ENCODE measurements at places on chromosomes 2 and 18. TPM values are rescaled to one million over a fixed set of nuclear protein-coding genes. Genes with fewer than 3 reads are reported as not detected.
A peak's percentile ranks its signal among the peaks of the same experiment; 100 is the strongest.

GRCh38 chr2:138395565-138396306, 105.8 kb upstream of the SPOPL start:
- no peak overlapping the region for H3K4me3 ChIP-seq
- H3K27me3 ChIP-seq, result no peaks in the 10 kb centered on the region
- no peaks in the 10 kb centered on the region for H3K36me3 ChIP-seq
- no peaks in the 10 kb centered on the region for H3K4me1 ChIP-seq
- no peak for DNase-seq
- H3K27ac ChIP-seq, result peak overlapping the region; percentile 41

GRCh38 chr18:24189007-24189528, 50.2 kb downstream of the CABYR start:
- DNase-seq, result no peak
- H3K27ac ChIP-seq, result no peak overlapping the region

The HADHB gene
- 73.4 TPM for total RNA-seq

DNA sequence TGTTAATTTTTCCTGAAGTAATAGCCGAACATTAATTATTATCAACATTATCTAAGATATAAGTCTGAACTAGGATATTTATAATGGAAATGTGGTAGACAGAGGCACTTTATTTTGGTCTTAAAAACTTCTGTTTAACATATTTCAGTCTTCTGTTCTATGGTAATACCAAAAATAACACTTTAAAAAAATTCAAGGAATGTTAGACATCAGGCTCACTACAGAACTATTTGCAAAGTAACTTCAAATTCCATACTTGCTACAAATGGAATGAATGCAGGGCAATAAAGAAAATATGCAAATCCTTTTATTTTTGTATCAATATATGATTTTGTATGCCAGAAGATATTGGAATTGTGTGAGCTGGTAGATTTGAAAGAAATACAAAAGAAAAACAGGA, 345.5 kb upstream of the DSEL start:
- DNase-seq, result no peak
- no peak overlapping the region for H3K27ac ChIP-seq
- H3K4me1 ChIP-seq, result no peaks in the 10 kb centered on the region
- no peak overlapping the region for H3K4me3 ChIP-seq
- H3K27me3 ChIP-seq, result no peaks in the 10 kb centered on the region

DNA sequence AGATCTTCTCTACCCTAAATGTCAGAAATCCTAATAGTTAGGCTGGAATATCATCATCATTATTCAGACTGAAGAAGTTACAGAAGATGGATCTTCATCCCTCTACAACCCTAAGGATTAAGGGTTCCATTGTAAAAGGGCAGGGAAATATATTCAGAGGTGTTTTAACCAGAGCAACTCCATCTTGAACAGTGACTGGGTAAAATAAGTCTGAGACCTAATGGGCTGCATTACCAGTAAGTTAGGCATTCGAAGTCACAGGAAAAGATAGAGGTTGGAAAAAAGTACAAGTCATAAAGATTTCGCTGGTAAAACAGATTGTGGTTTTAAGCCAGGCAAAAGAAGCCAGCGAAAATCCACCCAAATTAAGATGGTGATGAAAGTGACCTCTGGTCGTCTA, 968.7 kb downstream of the CNTNAP5 start:
- no peaks in the 10 kb centered on the region for H3K27me3 ChIP-seq
- H3K27ac ChIP-seq, result no peak overlapping the region
- no peaks in the 10 kb centered on the region for H3K4me1 ChIP-seq

DNA sequence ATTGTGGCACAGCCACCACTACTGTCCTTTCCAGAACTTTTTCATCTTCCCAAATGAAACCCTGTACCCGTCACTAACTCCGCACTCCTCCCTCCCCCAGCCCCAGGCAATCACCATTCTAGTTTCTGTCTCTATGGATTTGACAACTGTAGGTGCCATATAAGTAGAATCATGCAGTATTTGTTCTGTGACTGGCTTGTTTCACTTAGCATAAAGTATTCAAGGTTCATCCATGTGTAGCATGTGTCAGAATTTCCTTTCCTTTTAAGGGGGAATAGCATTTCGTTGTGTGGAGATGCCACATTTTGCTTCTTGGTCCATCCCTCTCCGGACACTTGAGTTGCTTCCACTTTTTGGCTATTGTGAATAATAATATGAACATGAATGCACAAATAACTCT, 842 bp upstream of the CKAP2L start:
- H3K27ac ChIP-seq, result peak overlapping the region; percentile 95
- H3K4me1 ChIP-seq, result peaks cover 25% of the 10 kb centered on the region
- peak; percentile 20 for DNase-seq
- peaks cover 20% of the 10 kb centered on the region for H3K36me3 ChIP-seq
- H3K27me3 ChIP-seq, result no peaks in the 10 kb centered on the region
- H3K4me3 ChIP-seq, result peak overlapping the region; percentile 96

GRCh38 chr2:240687045-240687740, 4.5 kb upstream of the AQP12A start:
- H3K4me1 ChIP-seq, result no peaks in the 10 kb centered on the region
- H3K27ac ChIP-seq, result no peak overlapping the region
- H3K36me3 ChIP-seq, result no peaks in the 10 kb centered on the region
- no peaks in the 10 kb centered on the region for H3K27me3 ChIP-seq

- no peak overlapping the region for H3K4me3 ChIP-seq
- H3K4me1 ChIP-seq, result no peaks in the 10 kb centered on the region
- no peaks in the 10 kb centered on the region for H3K27me3 ChIP-seq
- no peaks in the 10 kb centered on the region for H3K36me3 ChIP-seq
These were observed 97.4 kb upstream of the NABP1 start for GRCh38 chr2:191580581-191580980.

- no peak for DNase-seq
- H3K27me3 ChIP-seq, result no peaks in the 10 kb centered on the region
- H3K36me3 ChIP-seq, result no peaks in the 10 kb centered on the region
These were observed 348.7 kb upstream of the GALNT5 start for GRCh38 chr2:156908825-156909224.

The PLCD4 gene
- 0.18 TPM for total RNA-seq

DNA sequence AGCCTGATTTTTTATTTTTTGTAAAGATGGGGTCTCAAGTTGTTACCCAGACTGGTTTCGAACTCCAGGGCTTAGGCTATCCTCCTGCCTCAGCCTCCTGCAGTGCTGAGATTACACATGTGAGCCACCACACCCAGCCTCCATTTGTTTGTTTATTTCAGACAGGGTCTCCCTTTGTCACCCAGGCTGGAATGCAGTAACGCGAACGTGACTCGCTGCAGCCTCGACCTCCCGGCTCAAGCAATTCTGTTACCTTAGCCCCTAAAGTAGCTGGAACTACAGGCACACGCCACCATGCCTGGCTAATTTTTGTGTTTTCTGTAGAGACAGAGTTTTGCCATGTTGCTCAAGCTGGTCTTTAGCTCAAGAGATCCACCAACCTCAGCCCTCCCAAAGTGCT, 27.2 kb downstream of the UBXN4 start:
- peaks cover 43% of the 10 kb centered on the region for H3K36me3 ChIP-seq
- no peak for DNase-seq
- H3K27me3 ChIP-seq, result no peaks in the 10 kb centered on the region
- H3K27ac ChIP-seq, result no peak overlapping the region
- H3K4me1 ChIP-seq, result peaks cover 12% of the 10 kb centered on the region

- H3K36me3 ChIP-seq, result no peaks in the 10 kb centered on the region
- peak overlapping the region; percentile 98 for H3K27ac ChIP-seq
- peaks cover 57% of the 10 kb centered on the region for H3K4me1 ChIP-seq
- peak overlapping the region; percentile 44 for H3K4me3 ChIP-seq
These were observed 12.6 kb upstream of the GALM start for GRCh38 chr2:38653380-38653714.

Data from activated CD4-positive, alpha-beta T cell treated with anti-CD3 and anti-CD28 coated beads for 36 hours (primary cell).